ENCODE measurements at places on chromosomes 6 and 20.

GRCh38 chr6:97819710-97820109 lies 536.7 kb upstream of the MMS22L start:
- no peak for DNase-seq

DNA sequence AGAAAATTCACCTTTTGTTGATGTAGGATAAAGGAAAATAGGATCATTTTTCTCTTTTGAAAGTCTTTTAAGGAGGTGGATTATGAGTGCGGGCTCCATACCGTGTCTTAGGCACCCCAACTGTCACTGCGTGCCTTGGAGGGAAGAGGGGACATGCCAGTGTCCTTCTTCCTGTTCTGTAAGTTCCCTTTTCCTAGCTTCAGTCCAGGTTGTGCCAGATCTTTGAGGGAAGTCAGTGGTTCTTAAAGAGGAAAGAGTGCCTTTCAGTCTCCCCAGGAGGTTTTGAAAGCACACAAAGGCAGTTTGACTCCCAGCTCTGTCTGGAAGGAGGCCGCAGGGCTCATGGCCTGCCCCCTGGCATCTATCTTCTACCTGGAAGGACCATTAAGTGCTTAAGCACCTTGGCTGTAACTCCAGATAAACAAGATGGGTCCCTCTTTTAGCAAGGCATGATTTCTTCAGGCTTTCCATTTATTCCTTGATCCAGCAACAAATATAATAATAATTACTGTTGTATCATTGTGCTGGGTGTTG lies 13.0 kb downstream of the EFCAB8 start:
- DNase-seq = no peak

GRCh38 chr20:36784116-36784515 lies 10.6 kb upstream of the DSN1 start:
- no peak for DNase-seq

DNA sequence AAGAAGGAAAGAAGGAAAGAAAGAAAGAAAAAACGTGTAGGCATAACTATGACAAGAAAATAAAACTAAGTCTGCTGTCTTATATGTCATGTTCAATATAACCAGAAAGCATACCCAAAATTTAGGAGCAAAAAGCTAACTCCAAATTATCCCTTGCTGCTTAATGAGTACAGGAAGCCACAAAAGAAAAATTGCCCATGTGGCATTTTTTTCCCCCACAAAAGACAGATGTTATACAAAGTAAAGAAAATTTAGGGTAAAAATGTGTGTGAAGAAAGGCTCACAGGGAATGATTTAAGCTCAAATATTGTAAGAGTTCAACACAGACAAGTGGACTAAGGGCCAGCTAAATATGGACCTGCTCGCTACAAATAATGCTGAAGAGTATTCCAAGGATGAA lies 263.8 kb downstream of the BTBD9 start:
- no peak for DNase-seq

DNA sequence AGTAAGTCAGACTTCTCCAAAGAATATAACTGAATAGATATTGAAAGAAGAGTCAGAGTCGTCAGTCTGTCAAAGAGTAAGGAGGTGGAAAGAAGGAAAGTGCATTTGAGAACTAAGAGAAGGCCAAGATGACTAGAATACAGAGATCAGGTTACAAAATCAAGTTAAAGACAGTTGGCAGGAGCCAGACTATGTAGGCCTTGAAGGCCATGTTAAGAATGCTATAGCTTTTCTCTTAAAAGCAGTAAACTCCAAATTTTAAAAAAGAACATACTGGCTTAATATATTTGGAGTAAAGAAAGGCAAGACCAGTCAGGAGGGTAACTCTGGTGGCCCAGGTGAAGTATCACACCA lies 68.8 kb downstream of the IBTK start:
- no peak for DNase-seq

DNA sequence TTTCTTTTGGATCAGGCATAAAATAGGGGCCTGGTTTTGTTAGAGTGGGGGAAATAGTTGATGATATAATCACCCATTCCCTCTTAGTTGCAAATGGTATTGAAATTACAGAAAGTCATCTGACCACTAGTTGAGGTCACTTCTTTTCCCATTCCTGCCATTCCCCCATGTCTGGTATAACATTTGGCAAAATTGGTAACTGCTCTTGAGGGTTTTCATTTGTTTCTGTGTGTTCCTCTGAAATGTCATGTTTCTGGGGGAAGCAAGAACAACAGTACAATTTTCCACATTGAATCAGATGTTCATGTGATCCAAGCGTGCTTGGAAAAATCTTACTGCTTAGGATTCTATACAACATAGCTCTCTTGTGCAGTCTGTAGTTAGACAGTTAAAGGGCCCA lies 7.3 kb downstream of the AIG1 start:
- DNase-seq = no peak

- DNase-seq = peak; percentile 55
Observed at GRCh38 chr6:37170273-37171200, 585 bp downstream of the PIM1 start.

DNA sequence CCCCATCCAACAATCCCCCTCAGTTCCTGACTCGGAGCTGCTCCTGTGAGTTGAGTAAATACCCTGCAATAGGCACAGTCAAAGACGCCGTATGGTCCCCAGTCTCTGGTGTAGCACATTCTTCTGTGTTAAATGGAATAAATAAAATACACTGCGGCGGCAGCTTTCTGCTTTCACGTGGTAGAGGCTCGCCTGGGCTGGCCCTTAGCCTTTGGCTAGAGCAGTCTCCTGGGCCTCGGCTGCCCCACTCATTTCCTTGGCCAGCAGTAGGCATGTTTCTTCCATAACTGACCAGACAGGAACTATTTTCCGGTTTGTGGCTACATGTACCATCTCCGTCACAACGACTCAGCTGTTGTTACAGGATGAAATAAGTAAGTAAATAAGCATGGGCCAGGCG lies 20.7 kb downstream of the SERPINB6 start:
- DNase-seq = no peak

GRCh38 chr20:59579404-59580145 lies 24.8 kb upstream of the PHACTR3 start:
- DNase-seq = no peak

DNA sequence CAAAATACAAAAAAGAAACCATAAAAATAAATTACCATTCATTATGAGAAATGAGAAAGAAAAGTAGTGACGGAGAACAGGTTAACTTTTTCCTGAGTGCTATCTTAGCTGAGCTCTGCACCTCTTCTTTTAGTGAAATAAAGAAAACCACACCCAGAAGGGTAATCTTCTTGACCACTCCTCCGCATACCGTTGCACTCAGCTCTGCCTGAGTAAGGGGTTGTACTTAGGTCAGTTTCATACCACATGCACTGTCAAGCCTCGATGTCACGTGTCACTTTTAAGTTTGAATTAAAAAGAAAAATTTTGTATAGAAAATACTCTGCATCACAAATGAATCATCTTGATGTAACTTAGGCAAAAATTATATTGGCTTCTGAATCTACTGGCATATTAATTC lies 2.8 kb downstream of the EZR start:
- DNase-seq = no peak

GRCh38 chr6:154602708-154603107 lies 92.2 kb upstream of the CNKSR3 start:
- no peak for DNase-seq

GRCh38 chr20:62088258-62089127 lies 22.8 kb upstream of the TAF4 start:
- DNase-seq = peak; percentile 68

- DNase-seq = no peak
Observed at GRCh38 chr6:17638212-17638715, 38.2 kb downstream of the FAM8A1 start.

GRCh38 chr20:34060970-34061369 lies 51.1 kb downstream of the EIF2S2 start:
- DNase-seq = no peak

DNA sequence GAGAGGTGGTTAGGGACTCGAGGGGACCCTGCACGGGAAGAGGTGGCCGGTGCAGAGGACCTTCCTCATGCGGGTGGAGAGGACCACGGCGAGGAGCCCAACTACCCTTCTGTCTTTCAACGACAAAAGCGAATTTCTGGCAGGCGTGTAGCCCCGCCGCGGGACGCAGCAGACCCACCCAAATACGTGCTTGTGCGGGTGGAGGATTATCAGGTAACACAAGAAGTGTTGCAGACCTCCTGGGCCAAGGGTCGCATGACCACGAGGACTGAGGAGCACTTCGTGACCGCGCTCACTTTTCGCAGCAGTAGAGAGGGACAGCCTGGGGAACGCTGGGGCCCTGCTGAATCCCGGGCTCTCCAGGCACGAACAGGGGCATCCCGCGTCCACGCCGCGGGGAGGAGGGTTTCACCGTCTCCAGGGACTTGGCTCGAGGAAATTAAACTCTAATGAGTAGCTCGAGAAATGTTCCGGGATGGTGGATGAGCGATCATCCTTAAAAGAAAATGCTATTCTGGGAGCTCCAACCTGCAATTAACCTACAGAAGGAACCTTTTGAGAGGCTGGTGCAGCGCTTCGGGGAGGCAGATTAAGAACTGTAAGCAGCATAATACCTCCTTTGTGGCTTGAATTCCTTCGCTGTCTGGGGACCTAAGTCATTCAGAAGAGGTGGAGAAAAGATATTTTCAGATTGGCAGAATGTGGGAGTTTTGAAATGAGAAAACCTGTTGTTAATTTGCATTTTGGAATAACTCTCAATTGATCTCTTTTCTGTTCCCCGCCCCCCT lies 804 bp downstream of the C6orf141 start:
- no peak for DNase-seq

DNA sequence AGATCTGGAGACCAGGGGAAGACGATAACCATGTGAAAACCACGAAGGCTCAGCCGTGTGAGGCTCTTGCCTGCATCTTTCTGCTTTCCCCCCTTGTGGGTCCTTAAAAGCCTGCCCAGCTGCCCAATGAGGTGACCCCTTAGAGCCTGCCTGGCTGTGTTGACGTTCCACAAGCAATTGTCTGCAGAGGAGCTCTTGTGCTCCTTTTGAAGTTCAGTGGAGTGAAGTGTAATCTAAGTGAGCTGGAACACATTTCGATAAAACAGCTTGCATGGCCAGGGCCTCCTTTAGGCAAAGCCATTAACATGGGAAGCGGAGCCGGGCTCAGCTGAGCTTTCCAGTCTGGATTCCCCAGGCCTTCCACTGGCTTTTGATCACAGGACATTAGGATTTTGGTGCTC lies 27.3 kb upstream of the TCP11 start:
- no peak for DNase-seq

DNA sequence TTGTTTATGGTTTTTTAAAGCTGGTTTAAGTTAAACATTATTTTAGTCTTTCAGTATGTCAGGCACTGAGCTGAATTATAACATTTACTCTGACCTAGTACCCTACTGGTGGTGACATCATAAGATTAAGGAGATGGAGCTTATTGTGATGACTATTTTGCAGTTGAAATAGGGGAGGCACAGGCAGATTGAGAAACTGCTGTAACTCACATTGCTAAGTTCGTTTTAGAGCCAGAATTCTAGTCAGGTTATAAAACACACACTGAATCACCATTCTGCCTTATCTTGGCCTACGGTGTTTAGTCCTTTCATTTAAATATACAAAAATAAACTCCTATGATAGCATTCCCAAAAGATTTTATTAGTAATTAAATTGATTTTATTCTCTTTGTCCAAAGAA lies 584.1 kb downstream of the TFAP2A start:
- no peak for DNase-seq

DNA sequence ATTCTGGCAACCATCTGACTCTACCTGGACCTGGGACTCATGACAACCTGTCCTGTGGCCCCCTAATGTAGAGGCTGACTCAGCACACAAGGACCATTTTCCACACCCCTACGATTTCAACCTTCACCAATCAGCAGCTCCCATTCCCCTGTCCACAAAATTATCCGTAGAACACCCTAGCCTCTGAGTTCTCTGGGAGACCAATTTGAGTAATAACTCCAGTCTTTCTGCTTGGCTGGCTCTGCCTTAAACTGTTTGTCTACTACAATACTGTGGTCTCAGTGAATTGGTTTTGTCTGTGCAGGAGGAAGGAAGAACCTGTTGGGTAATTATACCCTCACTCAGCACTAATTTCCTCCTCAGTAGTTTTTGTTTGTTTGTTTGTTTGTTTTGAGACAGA lies 99.3 kb upstream of the MRPS10 start:
- DNase-seq = no peak

DNA sequence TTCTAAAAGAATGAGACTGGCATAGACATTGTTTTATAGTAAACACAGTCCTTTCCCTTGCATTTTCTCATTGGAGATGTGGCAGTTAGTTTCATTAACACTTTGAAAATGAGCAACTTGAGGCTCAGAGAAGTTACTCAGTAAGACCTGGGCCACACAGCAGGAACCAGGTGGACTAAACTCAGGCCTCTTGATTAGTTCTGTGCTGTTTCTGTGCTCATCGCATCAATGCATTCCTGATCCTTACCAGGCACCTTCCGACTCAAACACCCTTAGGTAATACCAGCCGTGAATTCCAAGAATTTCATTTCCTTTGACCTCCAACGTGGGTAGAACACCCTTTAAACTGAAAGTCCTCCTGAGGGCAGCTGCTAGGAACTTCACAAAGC lies 362.8 kb downstream of the ESR1 start:
- no peak for DNase-seq

- no peak for DNase-seq
Observed at GRCh38 chr6:114718186-114718585, 375.4 kb upstream of the HS3ST5 start.

DNA sequence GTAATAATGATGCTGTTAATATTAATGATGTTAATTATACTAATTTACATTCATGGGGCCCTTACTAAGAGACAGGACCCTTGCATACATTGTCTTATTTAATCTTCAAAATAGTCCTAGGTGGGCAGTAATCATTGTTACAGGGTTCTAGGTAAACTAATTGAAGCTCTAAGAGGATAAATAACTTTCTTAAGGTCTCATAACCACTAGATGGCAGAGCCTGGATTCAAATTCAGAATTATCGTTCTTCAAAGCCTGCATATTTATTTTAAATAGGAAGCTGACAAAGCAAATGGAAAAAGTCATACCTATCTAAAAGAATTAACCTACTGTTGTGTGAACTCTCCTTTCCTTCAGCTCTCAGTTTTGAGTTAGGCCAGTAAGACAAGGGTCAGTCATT lies 23.5 kb downstream of the PTCHD4 start:
- DNase-seq = no peak

DNA sequence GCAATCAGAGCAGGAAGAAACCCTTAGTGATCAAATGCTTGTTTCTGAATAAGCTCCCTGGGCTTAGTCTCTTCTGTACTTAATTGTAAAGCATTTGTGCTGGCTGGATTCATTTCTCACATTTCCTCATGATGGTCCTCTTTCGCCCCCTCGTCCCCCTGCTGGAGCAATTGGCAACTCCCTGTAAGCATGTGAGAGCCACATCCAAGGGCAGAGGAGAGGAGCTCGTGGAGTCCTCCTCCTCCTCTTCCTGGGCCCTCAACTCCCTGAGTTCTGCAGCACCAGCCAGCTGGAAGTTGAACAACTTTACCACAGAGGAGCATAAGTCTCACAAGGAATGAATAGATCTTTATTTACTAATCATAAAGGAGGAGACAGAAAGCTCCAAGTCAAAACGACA lies 12.6 kb downstream of the ANKEF1 start:
- DNase-seq = no peak

DNA sequence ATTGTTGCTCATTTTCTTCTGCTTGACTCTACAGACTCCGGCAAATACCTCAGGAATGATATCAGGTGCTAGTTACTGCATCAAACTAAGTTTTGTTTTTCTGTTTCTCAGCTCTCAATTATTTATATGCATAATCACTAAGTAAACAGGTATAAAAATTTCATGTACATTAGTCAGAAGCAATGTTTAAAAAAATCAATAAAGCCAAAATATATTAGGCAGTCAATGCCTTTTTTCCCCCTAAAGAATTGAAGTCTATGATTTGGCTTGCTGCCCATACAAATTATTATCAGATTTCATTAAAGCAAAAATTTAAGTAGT lies 20.6 kb upstream of the MRS2 start:
- DNase-seq = no peak

Measured in K562 (cell line).